ENCODE measurements at places on chromosomes 6 and 20.

GRCh38 chr6:19655744-19656143 is 181.4 kb upstream of the ID4 start:
- no peak for DNase-seq

DNA sequence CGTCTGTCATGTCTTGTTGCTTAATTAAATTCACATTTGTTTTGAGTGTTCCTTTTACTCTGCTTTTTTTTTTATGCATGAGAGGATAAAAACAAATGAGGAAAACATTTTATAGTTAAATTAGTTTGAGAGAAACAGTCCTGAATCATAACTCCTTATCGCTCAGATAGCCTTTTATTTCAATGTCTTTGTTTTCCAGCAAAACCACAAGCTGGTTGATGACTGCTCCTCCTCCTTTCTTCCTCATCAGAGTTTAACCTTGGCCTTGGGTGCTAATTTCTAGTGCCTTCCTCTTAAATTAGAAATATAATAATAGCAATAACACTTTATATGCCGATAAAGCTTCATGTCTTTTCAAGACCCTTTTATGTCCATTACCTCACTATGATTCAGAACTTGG is 3.1 kb downstream of the NOX3 start:
- DNase-seq, result no peak

DNA sequence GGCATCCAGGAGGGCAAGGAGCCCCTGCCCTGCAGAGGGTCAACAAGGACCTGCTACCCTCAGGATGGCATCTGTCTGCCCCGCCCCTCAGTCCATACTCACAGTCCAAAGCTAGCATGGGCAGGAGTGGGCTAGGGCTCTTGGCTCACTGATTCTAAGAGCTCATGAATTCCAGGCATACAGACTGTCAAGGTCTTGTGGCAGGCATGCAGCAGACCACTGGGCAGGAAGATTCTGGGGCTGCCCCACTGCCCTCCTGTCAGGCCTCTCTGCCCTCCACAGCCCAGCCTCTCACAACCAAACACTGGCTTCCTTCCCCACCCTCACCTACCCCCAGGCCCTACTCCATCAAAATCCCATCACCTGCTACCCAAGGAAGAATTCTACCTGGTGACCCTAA is 5.6 kb upstream of the SLC4A11 start:
- no peak for DNase-seq

- no peak for DNase-seq
Measured at GRCh38 chr20:59434960-59435359, 134.5 kb downstream of the EDN3 start.

DNA sequence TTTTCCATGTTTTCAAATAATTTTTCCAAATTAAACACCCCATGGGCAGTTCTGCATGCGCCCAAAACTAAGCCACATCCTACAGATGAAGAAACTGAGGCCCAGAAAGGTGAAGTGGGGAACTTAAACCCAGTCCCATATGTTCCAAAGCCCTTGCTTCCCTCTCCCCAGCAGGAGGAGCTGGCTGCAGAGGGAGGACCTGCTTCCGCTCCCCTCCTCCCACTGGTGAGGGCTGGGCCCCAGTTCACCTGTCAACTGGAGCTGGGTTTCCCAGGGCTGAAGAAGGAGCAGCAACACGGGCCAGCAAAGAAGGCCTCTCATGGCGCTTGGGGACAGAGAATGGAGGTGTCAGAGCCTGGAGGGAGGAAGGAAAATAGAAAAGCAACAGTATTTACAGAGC is 1.4 kb upstream of the RBPJL start:
- DNase-seq, result no peak

- no peak for DNase-seq
Measured at GRCh38 chr6:158751921-158752320, 67.2 kb downstream of the EZR start.

- no peak for DNase-seq
Measured at GRCh38 chr6:133632206-133632605, 256.7 kb upstream of the TCF21 start.

DNA sequence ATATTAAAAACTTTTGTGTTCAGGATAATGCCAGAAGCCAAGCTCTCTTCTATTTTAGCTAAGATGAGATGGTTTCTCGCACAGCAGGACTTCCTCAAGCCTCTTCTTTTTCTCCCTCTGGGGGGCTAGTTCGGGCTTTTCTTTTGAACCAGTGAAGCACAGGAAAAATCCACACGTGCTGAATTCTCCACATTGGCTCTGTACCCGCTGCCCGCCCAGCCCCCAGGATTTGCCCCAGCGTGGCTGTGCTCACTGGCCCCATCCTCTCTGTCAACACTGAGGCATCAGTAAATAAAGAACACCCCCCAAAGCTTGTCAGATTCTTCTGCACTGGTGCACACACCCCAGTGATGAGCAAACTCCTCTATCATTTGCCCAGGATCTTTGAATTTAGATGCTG is 232.8 kb downstream of the ZNF217 start:
- no peak for DNase-seq

DNA sequence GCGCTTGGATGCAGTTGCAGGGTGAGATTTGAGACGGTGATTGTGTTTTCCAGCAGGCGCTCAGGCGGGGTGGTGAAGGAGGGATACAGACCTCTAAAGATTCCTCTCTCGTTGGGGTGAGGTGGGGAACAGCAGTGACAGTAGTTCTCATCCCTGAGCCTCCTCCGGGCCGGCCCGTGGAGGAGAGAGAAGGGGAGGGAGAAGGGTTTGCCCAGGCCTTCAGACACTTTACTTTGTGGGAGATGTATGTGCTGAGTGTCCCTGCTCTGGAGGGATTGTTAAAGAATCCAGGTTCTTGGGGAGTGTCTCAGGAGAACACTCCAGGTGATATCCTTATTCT is 41.0 kb downstream of the PSMB9 start:
- DNase-seq, result no peak

DNA sequence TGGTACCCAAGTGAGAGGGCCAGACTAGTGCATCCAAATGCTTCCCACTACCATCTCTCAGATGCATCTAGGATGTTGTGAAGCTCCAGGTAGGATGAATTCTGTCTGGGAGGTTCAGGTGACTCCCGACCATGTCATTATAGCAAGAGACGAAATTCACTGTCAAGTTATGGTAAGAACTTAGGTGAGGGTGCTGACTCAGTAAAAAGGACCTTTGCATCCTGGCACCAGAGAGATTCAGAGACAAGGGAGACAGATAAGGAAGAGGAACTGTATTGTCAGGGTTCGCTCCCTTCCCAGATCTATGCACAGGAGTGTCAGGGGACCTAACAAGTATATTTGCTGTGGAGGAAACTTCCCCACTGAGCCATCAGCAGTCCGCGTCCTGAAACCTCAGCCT is 11.2 kb upstream of the PRIM2 start:
- no peak for DNase-seq

GRCh38 chr20:986733-987355 is 15.3 kb downstream of the RSPO4 start:
- DNase-seq, result peak; percentile 71

- DNase-seq, result no peak
Measured at GRCh38 chr6:40344566-40345167, 242.5 kb downstream of the LRFN2 start.

DNA sequence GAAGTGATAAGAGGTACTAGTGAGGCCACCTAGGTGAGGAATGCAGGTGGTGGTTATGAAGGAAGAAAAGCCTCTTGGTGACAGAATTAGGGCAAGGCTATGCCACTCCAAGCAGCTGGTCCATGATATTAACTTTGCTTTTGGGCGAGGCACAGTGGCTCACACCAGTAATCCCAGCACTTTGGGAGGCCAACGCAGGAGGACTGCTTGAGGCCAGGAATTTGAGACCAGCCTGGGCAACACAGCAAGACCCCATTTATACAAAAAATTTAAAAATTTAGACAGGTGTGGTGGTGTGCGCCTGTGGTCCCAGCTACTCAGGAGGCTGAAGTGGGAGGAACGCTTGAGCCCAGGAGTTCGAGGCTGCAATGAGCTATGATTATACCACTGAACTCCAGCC is 56.1 kb downstream of the SERAC1 start:
- DNase-seq, result no peak

GRCh38 chr6:101626269-101626668 is 232.8 kb downstream of the GRIK2 start:
- DNase-seq, result no peak

GRCh38 chr20:2805689-2806350 is 5.4 kb upstream of the CPXM1 start:
- no peak for DNase-seq

DNA sequence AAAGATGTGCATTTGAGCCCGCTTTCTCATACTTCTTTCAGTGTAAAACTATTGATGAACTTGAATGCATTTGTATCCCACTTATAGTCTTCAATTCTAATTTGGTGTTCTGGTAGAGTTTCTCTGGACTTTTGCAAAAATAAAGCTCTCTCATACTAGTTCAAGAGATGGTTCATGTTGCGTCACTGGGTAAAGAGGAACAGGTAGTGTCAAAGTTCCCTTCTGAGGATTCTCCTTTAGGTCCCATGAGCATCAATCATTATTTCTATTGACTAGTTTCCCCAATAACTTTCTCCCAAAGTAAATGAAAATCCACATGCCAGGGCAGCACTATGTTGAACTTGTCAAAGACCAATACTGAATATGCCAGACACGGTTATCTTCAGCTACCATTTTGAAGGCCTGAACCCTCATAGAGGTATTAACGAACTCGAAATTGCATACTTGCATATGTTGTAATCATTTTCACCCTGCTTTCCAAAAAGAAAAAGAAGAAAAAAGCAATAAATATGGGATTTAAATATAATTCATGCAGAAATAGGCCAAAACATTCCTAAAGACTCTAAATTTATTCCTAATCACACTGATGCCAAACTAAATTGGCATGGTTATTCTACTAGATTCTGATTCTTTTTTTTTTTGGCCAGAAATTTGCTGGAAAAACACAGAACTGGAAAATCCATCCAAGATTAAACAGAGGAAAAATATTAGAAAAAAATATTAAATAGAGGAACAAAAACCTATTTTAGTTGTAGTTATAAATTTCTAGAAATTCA is 84.5 kb downstream of the SGK1 start:
- peak; percentile 13 for DNase-seq

DNA sequence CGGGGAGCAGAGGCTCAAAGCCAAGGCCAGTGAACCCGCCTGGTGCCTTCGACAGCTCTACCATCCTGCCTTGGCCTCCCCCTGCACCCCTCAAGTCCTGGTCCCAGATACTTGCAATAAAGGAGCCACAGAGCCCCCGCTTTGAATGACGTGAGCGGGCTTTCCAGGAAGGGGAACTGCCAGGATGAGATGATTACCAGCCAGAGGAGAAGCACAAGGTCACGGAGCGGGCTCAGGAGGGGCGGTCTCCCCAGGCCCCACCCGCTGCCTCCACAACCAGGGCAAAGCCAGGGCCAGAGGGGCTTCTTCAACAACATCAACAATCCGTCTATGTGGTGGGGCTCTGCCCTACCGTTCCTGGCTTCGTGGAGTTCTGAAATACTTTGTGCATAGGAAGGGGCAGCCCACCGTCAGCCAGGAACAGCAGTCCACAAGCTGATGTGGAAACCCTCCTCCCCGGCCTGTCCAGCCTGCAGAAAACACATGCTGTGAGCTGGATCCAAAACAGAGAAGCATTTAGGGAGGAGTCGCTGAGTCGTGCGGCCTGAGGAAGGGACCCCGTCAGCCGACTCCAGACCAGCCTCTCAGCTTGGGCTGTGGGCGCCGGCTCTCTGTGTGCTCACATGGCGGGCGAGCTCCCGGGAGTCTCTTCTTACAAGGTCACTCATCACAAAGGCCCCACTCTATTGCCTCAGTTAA is 392.5 kb downstream of the CDH4 start:
- no peak for DNase-seq

- DNase-seq, result peak; percentile 73
Measured at GRCh38 chr6:16183187-16183664, 54.3 kb downstream of the MYLIP start.

GRCh38 chr6:16319813-16320532 is 81.6 kb downstream of the GMPR start:
- DNase-seq, result peak; percentile 90

DNA sequence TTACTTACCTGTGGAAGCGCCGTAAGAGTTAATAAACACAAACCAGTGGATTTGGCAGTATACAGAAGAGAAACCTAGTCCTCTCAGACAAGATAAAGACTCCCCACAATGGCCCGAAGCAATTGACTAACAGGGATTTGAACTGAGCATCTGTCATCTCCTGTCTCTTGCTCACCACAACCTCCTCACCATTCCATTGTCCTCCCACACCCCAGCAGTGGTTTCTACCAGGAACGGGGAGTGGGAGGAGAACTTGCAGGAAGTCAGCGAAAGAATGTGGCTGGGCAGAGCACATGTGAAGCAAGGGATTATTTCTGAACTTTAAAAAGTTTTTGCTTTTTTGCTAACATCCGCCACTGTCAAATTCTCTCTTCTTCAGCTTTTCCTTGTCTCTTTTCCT is 24.6 kb upstream of the TAAR1 start:
- peak; percentile 7 for DNase-seq

DNA sequence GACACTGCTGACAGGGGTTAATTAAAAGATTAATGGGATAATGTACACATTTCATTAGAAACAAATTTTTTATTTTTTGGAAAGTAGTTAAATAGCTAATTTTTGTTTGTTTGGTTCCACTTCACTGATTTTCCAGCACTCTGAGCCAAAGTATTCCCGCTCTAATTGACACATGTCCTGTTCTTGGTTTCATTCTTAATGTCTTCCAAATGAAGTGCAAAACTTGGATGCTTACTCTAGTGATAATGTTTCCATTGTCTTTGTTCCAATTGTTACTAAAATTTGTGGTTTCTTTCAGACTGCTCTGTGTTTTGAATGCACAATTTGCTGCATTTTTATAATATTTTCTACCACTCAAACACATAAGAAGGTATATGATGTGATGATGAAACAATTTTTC is 794.3 kb downstream of the PHF3 start:
- DNase-seq, result no peak

DNA sequence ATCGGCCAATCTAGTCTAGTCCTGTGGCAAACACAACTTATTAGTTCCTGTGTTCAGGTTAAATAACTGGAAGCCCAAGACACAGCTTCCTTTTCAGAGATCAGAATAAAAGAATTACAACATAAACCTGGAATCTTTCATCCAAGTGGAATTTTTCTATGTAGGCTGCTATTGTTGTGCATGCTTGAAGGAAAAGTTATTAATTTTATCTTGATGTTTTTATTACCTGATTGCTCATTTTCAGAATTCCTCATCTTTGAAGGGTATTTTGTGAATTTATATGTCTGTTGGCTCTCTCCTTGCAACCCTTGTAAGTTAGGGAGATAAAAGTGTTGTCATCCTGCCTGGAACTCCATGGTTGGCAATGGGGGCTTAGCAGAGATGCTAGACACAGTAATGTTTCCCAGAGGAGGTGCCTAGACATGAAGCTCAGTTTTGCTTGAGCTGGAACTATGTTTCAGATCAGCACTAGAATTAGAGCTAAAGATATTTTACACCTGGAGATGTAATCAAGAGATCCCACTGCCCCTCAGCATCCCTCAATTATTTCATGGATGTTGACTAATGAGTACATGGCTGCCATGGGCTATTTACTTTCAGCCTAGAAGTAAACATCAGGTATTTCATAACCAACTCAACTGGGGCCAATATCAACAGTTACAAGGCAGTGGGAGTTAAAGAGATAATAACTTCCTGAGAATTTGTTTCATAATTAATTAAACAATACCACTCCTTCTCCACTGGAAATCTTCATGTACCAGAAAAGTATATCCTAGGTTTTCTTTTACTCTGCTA is 367.0 kb upstream of the MARCKS start:
- DNase-seq, result no peak

Measured in NB4 (cell line).